Right kidney (tissue), 9 donors: ENCODE measurements at places on chromosomes 6 and 20.
A peak's percentile ranks its signal among the peaks of the same experiment; 100 is the strongest.

DNA sequence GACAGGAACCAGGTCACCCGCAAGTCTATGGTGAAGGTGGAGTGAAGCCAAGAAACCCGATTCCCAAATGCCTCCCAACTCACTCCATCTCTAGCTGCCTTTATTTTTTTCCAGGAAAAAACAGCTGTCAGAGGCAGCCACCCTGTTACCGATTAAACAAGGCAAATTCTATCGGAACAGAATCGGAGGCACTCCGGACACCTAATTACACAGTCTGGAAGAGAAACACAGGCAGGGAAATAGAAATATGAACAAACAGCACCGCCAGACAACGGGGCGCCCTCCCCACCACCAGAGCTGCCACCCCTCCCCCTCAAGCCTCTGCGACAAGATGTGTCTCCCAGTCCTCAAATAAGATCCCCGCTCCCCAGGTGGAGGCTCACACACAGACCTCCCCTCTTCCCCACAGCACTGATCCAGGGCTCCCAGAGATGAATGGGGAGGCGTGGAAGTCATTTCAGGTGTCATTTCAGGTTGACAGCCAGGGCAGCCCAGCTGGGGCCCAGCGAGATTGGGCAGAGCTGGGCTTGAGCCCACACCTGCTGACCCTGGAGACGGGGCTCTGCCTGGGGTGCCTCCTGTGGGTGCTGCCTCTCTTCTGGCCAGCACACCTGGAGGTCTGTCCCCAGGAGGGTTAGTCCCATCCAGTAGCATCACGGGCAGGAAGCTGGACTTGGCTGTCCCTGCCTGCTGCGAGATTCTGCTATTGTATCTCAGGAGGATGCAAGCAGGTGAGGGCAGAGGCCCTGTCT lies 19.8 kb upstream of the VSTM2L start:
- DNase-seq: no peak

- DNase-seq: peak; percentile 3
Measured at GRCh38 chr6:103675807-103676406, 1183.8 kb downstream of the HACE1 start.

GRCh38 chr6:137016356-137016755 lies 28.4 kb downstream of the IL20RA start:
- DNase-seq: no peak

DNA sequence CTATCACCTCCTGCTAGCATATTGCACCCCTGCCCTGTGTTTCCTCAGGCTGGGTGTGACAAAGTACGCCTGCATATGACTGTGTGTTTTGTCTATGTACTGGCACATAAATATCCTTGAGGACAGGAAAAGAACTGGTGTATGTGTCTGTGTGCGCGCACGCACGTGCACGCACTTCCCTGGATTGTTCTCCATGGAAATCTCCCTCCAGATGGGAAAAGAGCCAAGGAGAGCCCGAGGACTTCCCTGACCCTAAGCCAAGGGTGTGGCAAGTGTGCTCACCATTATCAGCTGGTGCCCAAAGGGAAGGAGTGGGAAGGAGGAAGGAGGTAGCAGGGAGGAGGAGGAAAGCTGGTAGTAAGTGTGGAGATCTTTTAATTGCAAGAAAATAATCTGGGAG lies 117.6 kb downstream of the HIVEP2 start:
- DNase-seq: no peak

DNA sequence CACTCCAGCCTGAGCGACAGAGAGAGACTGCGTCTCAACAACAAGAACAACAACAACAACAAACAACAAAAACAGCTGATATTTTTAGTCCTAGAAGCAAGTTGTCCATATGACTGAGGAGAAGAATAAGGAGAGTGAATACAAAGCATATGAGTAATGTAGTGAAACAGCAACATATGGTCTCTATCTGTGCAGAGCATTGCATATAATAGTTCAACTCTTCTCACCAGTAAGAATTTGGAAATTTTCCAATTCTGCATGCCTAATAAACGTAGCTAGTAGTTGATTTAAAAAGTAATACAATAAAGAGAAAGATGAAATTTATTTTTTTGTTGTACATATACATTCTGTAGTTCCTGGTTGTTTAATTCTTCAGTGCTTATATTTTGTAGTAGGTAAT lies 129.7 kb upstream of the FAM83B start:
- no peak for DNase-seq

- DNase-seq: no peak
Measured at GRCh38 chr20:62234339-62234738, 4.0 kb upstream of the OSBPL2 start.

DNA sequence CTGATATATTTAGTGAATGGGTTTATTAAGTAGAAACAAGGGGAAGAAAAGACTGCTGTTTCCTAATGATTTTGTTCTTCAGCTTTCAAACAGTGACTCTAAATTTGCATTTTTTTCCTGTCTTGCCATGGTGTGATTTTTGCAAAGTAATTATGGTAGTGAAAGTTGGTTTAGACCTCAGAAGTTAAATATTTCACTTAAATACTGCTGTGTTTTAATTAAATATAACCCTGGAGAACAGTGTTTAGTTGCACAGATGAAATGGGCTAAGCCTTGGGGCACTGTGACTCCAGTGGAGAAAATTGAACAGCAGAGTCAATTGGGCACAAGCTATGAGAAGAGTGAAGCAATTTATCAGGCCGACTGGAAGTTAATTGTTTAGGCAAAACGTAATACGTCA lies 111.1 kb upstream of the MCHR2 start:
- no peak for DNase-seq

DNA sequence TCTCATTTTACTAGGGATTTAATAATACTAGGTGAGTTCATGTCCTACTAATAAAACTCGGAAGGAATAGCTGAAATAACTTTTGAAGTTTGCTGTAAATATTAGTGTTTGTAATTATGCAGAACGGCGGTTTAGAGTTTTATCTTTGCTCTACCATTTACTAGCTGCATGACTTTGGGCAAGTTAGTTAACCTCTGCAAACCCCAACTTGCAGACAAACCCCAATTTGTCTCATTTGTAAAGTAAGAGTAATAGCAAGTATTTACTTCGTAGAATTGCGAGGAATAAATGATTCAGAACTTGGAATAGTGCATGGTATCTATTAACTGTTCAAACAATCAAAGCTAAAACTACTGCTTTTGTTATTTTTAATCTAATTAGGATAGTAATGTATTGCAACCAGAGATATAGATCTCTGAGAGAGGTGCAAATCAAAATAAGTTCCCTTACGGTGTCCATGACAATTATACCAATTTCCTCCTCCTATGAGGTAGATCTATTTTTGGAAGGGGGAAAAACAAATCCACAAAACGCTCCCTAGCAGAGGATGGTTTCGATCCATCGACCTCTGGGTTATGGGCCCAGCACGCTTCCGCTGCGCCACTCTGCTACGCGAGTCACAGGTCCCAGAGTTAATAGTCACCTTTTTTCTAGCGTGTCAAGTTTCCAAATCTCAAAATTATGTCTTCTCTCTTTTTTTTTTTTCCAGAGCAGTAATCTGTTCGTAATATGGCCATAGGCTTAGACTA lies 35.1 kb upstream of the BTN3A2 start:
- peak; percentile 54 for DNase-seq

DNA sequence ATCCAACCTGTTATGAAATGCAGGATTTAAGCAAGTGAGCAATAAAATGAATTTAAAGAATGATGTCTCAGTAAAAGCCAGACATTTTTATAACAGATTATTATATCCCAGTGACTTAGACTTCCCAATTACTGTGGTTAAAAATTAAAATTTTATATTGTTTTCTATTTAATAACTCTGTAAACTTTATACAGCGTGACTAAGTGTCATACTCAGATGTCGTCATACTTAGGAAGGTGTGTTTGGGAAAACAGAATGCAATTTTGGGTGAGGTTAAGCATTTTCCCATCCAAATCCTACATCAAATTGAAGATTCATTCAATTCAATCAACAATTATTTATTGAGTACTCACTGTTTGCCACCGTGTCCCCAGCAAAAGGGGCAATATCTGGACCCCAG lies 31.4 kb upstream of the FRMD1 start:
- no peak for DNase-seq

DNA sequence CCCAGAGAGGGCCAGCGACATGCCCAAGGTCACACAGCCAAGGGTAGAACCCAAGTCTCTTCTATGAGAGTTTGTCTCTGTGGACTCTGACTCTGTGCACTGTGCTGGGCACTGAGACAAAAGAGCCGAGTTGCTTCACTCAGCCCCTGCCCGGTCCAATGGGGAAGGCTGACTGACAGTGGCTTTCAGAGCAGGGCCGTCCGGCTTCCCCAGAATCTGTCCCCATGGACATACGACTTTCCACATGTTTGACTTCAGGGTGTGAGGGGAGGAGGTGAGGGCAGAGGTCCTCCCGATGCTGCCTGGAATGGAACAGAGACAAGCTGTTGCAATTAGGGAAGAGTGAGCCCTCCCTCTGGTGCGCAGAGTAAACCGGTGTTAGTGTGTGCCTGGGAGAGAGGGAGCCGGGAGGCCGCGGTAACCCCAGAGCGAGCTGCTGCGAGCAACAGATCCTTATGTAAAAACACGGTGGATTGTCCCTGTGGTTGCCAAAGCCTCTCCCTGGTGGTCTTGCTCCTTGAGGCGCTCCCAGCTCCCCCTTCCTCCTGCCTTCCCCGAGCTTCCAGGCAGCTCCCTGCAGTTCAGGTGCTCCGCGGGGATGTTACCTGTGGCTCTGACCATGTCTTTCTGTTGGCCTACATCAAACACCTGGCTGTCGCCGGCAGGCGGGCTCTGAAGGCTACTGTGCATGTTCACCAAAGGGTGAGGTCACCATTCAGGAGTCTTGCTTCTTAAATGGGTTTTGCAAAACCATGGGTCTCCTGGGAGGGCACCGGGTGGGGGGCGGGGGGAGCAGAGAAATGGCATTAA lies 672 bp downstream of the SIRPA start:
- peak; percentile 54 for DNase-seq
